ENCODE measurements at places on chromosomes 3 and 15.

- no peak for ATAC-seq
Measured at GRCh38 chr3:107796791-107797190, 274.0 kb downstream of the BBX start.

GRCh38 chr3:9204253-9204992, 45.0 kb downstream of the SRGAP3 start:
- no peak for ATAC-seq

DNA sequence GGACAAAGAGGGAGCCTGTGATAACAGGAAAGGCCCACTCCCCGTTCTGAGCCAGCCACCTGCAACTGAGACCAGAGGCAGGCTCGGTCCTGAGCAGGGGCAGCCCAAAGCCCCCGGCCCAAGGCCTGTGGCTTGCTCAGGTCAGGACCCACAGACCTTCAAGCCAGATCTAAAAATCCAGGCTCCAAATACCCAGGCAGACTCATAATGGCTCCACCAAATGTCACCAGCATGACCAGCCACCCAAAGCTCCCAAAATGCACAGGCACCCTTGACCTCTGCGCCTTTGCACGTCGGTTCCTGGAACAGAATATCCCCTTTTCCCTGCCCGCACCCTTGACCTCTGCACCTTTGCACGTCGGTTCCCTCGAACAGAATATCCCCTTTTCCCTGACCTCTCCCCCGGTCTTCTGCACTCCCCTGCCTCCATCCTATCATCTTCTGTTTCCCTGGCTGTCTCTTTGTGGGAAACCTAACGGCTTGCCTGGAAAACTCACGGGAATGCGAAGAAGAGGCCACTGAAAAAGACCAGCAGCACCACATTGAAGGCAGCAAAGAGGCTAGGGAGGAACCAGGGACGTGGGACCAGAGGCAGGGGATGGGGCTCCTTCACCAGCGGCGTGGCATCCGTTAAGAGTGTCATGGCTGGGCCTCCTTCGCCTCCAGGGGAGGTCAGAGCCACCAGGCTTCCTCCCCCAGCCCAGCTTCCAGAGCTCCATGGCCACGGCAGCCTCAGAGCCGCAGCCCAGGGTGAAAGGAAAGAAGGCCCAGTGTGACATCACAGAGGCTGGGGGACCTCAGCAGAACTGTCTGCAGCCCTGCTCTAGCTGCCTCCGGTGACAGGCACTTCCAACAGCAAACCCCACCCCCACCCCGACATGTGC, at the start of gene ZDHHC19:
ZDHHC19 (minus strand) TSS at position 728 of the 884 bp plus-strand sequence; CDS start at position 643, 85 bp downstream.
- ATAC-seq: no peak

DNA sequence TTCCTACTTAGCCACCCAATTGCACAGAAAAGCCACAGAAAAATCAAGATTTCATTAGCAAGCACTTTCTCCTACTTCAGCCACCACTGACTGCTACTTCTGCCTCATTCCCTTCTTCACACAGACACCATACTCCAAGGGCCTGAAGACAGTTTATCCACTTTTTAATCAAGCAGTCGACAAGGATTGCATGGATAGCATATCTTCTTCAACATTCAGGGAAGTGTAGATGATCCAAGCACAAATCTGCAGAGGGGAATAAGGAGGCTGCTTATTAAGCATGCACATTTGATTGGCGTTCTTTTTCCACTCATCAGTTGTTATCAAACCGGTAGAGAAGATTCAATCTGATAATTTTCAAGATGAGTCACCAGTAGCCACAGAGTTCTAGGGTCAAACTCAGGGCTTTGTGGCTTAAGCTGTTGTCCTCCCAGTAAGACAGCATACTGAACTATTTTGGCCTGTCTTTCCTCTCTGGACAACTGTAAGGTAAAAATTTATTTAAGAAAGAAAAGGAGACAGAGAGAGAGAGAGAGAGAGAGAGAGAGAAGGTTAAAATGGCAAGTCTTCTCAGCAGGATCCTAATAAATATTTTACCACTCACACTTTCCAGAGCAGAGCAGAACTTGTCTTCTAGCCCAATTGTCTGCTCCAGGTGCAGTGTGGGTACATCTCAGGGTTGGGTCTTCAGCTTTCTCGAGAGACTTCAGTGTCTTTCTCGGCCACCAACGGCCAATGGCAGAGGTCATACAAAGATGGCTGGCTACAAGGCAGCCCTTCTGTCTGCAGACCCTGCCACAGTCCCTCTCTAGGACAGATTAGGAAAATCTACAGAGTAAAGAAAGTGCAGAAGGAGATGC, 80.6 kb upstream of the BHLHE40 start:
- ATAC-seq: peak; percentile 26

- ATAC-seq: no peak
Measured at GRCh38 chr3:170207717-170208116, 14.5 kb upstream of the PRKCI start.

DNA sequence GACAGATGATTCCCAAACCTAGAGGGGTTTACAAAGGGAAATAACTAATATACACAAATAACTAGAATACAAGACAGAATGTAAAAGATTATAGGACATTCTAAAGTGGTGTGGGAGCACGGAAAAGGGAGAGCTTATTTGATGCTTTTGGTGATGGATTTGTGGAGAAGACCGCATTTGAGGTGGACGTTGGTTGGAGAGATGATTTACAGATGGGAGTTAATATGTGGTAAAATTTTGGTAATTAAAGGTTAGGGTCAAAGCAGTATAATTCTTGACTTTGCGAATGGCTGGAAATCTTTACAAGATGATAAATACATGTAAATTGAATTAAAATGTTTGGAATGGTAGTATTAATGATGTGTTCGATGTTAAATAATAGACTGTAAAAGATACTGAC, 1.2 kb downstream of the KNL1 start:
- no peak for ATAC-seq

DNA sequence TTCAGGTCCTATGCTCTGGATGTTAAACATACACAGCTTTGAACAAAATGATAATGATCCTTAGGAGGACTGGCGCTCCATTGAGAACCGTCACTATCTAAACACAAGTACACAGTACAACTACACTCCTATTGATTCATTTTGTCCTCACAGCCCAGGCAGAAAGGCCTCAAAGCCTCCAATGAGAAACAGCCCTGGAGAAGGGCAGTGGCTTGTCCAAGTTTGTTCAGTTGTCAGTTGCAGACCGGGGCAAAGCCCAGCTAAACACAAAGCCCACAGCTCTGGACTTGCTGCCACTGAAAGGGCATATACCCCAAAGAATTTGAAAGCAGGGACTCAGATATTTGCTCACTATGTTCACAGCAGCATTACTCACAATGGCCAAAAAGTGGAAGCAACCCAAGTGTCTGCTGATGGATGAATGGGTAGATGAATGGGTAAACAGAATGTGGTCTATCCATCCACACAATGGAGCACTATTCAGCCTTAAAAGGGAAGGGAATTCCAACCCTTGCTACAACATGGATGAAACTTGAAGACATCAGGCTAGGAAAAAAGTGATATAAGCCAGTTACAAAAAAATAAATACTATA, 34.7 kb downstream of the NUP210 start:
- no peak for ATAC-seq

GRCh38 chr3:132916096-132916495, 122.1 kb upstream of the TMEM108 start:
- ATAC-seq: no peak

- no peak for ATAC-seq
Measured at GRCh38 chr3:47013231-47013630, 33.8 kb downstream of the NBEAL2 start.

DNA sequence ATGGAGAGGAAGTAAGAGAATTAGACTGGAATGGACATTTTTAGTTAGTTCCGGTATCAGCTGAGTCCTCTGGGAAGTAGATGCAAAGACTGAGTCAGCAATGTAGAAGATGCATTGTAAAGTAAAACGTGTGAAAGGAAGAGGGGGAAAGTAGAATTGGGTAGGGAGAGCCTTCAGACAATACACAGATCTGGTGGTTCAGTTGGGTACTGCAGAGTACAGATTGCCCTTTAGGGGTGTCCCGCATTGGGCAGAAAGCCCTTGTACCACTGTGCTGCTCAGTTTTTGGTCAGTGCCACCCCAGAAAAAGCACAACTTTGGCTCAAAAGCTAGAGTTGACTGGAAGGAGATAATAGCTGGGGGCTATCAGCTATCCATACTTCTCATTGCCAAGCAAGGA, 247.4 kb downstream of the KBTBD8 start:
- ATAC-seq: no peak

DNA sequence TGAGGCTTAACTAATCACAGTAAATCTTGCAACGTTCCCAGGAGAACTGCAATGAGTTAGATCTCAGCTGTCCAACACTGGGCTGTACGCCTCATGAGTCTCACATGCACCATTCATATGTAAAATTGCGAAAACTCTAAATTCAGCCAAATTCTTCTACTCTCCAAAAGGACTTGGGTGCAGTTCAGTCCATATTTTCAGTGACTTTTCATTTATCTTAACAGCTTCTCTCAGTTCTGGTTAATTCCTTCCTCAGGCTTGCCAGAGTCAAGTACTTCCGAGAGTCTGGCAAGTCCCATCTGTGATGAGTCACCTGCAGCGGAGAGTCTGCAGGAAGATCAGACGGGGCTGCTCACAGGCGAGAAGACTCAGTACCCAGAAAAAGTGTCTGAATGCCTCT, 11.5 kb downstream of the CCDC80 start:
- ATAC-seq: peak; percentile 88

- no peak for ATAC-seq
Measured at GRCh38 chr3:126018995-126019394, 50.0 kb downstream of the ROPN1B start.

DNA sequence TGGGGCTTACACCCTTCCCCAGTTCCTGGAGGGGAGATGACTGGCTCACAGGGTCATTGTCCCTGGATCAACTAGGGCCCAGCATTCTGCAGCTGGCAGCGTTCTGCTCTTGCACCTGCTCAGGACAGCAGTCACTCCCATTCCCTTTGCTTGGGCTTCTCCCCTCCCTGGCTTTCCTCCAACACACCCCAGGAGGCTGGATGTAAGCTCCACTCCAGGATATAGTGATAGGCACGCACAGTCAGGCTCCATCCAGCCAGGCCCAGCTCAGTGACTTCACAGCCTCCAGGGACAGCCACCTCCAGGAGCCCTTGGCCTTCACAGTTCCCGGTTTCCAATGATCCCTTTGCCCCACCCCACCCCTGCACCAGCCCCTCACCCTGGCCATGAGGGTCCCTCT, 1.9 kb downstream of the SPTBN5 start:
- no peak for ATAC-seq

GRCh38 chr3:88148651-88149050, 1.1 kb upstream of the C3orf38 start:
- ATAC-seq: no peak

DNA sequence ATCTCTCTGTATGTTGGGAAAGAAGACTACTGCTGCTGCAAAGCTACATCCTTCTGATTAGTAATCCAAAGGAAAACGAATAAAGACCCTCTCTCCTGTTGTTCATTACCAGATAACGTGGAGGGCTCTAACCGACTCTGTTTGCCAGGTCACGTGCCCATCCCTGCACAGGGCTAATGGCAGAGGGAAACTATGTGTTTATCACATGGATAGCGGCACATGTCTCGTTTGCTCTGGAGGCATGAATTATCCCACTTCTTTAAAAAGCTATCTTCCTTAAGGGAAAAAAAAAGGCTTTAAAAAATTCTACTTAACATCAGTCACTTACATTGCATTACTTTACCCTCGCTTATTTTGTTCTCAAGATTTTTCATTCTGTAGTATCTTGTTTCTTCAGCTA, 32.9 kb upstream of the APEH start:
- ATAC-seq: no peak

DNA sequence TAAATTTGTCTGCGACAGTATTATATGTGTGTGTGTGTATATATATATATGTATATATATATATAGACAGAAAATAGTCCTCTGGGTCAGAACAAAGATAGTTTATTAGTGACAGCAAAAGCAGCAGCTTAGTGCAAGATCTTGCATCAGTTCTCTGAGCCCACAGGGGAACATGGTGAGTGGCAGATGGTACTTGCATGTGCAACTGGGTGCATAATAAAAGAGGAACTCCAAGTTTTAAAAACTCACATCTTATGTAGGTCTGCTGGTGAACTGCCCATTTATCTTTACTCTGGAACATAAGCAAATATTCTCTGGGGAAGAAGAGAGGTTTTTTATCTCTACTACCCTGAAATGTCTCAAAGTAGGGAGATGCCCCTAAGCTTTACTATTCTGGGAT, 276.4 kb downstream of the POLQ start:
- no peak for ATAC-seq

DNA sequence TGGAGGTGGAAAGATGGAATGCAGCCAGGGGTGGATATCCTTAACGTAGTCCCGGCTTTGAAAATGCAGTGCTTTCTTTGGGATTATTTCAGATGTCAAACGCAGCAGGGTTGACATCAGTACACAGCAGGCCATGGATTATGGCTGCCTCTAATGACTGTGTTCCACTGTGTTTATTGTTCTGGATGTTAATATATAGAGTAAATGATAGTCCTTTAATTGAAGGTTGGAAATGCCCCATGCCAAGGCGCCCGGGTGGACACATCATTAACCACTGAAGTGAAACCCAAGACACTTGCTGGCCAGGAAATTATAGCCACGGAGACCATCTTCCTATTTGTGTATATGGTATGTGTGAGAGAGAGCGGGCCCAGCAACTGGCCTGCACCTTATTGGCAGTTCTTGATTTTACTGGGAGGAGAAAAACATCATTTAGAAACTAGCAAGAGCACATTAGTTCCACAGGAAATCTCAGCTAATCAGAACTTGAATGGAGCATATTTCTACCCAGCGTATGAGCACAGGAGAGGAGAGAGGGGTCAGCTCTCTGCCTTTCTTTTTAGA, 254.9 kb upstream of the RASGRP1 start:
- ATAC-seq: no peak

DNA sequence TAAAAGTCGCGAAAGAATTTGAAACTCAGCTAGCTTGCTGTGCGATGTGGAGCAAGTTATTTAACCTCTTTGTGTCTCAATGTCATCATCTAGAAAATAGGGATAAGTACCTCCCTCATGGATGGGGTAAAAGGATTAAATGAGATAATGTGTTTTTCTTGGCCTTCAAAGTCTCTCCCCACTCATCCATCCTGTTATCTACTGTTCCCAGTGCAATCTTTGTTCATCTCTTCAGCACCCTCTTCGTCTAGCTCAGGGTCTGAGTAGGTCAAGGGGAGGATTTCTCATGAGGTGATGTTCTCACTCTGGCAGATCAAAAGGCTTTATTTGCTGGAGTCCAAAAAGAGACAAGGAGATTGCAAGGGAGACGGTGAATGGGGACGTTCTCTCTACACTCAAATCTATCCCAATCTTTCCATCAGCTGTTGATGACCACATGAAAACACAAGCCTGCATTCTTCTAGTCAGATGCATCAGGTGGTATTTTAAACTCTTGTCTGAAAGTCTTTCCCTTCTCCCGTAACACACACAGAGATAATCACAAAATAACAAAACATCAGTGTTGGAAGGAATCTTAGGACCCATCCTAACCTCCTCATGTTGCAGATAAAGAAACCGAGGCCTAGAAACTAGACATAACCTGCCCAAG, 1.3 kb downstream of the MESD start:
- ATAC-seq: no peak

- ATAC-seq: no peak
Measured at GRCh38 chr3:28028554-28028953, 212.9 kb upstream of the CMC1 start.

DNA sequence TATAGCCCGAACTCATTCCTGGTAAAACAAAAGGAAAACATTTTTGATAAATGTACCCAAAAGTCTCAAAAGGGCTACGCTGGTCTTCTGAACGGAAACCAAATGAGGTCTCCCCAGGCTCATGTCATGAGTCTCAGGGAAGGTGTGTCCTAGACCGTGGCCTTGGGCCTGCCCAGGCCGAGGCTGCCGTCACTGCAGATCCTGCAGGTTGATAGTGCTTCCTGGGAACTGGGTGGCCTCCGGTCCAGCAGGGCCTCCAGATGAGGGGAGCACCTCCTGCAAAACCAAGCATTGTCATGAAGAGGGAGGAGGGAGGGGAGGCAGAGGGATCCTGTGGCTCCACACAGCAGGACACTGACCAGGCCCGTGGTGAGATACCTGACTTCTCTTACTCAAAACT, 37.5 kb downstream of the ZXDC start:
- ATAC-seq: no peak

Measured in esophagus mucosa (tissue), 1 donor.